ENCODE measurements at places on chromosomes 1 and 21.

GRCh38 chr1:185627761-185628501, 106.3 kb upstream of the HMCN1 start:
- no peak for DNase-seq

GRCh38 chr1:92482665-92483609, 3.8 kb downstream of the GFI1 start:
- DNase-seq: no peak

DNA sequence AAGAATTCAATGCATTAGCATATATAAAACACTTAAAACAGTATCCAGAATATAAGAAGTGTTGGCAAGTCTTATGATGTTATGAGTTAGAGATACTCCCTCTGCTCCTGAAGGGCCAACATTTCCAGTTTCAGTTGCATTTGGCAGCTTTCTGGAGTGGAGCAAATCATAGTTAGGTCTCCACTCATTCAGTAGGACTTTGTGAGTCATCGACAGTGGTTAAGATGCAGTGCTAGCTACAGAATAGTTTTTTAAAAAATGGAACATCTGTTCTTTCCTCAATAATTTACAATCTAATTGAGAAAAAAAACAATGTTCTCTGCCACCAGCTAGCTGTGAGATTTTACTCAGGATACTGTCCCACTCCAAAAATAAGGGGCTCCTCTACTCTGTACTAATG, 389.1 kb downstream of the HLX start:
- no peak for DNase-seq

GRCh38 chr1:205925736-205926135, 17.5 kb downstream of the SLC26A9 start:
- peak; percentile 61 for DNase-seq

DNA sequence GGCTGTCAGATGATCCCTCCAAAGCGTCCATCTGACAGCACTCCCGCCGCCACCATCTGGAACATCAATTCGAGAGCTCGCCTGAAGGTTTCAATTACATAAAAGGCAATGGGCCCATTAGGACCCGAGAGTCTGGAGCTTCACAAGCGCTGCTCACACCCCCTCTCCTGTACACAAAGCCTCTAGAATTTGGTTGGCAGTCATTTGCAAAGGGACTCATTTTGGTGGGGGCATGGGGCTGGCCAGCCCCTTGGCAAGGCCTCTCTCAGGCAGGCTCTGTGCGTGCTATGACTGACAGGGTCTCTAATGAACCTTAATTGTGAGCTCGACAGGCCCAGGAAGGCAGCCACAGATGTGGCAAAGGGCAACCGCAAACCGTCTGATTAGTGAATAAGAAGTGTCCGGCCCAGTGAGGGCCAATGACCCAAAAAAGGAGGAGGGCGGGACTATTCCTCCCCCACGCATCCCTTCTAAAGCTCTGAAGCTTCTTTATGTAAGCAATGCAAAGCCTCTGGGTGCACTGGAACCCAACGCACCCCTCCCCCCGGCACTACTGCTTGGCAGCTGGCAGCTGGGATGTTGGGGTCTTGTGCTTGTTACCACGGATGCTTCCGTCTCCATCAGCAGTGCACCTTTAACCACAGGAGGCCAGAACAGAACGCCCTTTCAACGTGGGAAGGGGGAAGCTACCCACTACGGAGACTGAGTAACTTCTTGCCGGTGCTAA, 79.4 kb downstream of the CAPZB start:
- DNase-seq: no peak

DNA sequence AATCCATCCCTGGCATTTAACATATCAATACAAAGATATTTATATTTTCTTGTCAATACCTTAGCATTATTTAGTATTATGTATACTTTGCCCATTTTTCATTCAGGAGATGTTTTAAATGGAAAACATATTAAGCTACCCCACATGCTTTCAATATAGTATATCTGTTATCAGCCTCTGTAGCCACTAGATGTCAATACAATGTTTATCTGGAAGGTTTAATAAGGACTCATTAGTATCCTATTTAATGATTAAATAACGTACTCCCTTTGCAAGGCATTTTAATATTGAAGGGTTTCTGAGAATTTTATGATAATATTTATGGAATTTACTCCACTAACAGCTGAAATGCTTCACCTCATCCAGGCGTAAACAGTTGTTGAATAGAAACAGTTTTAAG, 329.5 kb upstream of the ADGRL2 start:
- DNase-seq: no peak

DNA sequence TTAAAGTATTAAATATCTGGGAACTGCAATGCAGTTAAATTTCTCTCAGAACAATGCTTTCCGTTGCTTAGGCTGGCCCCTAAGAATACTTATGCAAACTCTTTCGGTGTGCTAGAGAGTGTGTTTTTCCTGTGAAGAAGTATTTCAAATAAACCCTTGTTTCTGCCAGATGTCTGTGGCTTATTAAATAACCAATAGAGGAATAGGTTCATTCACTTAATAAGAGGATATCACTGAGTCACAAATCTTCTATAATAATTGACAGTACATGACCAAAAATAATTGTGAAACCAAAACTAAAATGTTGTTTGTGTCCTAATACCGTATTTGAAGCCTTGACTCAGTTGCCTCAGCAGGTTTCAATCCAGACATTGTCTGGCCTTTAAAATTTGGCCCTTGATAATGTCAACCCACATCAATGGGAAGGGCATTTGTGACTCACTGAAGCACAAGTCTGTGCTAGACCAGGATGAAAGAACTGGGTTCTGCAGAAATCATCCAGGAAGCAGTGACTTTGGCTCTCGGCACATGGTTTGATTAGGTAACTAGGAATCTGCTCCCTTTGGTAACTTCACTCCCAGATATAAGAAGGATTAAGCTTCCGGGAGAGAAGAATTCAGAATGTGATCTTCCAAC, 104.2 kb upstream of the BARHL2 start:
- no peak for DNase-seq

GRCh38 chr1:93671099-93671621, 10.5 kb downstream of the BCAR3 start:
- DNase-seq: no peak

DNA sequence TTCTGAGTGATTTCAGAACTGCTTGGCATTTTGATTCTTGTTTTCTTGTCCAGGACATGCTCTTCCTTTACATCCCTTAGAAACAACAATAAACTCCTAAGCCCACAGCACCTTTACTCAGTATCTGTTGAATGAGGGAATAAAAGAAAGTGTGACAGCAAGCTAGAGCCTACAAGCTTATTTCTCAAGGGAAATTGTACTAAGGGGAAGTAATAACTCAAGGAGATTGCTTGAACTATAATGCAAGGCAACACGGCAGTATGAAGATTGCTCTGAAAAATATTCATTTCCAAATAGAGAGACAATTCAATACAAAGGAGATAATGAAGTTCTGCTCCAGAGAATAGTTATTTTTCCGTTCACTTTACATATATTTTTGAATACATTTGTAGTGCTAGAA, 6.5 kb downstream of the OR6P1 start:
- DNase-seq: no peak

DNA sequence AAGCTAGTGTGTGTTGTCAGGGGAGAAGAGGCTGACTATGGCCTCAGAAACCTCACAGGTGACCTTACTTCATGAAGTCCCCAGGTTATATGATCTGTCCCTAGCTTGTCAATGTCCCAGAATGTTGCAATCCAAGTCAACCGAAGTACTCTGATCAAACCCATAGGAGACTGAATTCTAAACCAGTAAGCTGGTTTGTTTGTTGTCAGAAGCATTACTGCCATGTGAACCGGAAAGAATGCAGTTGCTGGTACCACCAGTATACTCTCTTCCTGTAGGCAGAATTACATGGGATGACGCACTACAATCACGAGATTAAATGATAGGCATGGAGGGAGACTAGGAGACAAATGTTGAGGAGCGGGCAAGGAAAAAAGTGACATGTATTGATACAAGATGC, 26.1 kb upstream of the MAN1A2 start:
- DNase-seq: no peak

- DNase-seq: no peak
These were observed 2.5 kb upstream of the SAMD11 start for GRCh38 chr1:921011-921837.

- DNase-seq: no peak
These were observed 3.2 kb upstream of the OLFML2B start for GRCh38 chr1:162026881-162027280.

- DNase-seq: no peak
These were observed 1.2 kb upstream of the NUCKS1 start for GRCh38 chr1:205751036-205751651.

- no peak for DNase-seq
These were observed 192.3 kb downstream of the SLC45A1 start for GRCh38 chr1:8510041-8510823.

DNA sequence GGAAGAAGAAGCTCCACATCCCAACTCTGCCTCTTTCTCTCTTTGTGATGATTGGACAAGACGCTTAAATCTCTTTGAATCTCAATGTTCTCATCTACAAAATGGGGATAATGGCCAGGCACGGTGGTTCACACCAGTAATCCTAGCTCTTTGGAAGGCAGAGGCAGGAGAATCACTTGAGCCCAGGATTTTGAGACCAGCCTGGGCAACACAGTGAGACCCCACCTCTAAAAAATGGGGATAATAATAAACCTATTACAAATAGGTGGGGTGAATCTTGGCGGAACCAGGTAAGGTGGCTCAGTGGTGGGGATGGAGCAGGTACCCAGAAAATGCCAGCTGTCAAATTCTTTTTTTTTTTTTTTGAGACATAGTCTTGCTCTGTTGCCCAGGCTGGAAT, 29.4 kb upstream of the ARHGEF10L start:
- DNase-seq: no peak

DNA sequence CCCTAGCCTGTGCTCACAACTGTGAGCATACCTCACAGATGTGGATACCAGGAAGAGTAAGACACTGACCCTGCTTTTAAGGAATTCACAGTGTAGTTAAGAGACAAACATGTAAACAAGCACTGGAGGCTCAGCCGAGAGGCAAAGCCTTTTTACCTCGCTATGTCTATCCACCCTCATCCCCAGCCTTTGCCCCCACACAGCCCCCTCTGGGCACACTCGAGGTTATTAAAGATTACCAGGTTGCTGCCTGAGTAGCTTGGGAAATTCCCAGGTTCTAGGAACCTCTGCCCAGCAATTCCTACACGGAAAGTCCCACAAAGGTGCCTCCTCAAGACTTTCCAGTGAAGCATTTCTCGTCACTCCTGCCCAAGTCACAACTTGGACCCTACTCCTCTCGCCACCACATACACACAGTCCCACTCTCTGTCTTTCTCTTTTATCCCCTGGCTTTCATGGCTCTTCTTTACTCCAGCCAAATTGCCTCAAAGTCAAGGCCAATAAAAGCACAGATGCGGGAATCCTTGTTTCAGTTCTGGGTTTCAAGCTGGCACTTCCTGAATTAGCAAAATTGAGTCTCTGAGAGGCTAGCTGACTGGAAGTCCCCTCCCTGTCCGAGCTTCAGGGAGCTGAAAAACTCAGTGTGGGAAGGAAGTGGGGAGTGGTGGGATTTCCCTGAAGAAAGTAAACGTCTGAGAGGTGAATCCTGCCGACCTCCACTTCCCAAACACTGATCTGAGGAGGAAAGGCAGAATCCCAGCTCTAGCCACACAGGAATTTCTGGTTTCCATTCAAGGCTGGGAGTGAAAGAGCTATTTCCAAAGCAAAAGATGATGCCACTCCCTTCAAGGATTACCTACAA, 7.6 kb downstream of the DENND2D start:
- DNase-seq: no peak

DNA sequence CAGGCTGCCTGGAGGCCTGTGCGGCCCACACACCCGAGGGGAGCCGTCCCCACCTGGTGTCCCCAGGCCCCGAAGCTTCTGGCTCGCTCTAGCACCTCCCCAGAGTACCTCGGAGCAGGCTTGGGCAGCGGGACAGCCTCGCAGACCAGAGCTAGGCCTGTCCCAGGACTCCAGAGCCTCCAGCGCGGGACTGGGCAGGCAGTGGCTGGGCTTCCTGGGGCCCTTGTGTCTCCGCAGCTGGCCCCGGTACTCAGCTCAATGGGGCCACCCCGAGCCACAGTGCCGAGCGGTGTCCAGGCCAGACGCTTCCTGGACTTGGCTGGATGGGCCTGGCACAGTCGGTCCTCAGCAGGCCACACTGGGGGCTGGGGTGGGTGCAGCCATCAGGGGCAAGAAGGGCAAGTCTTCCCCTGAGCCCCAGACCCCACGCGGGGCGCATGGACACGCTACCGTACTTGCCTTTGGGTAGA, 4.9 kb downstream of the SCNN1D start:
- no peak for DNase-seq

- DNase-seq: no peak
These were observed 19.6 kb downstream of the KANK4 start for GRCh38 chr1:62299426-62300200.

DNA sequence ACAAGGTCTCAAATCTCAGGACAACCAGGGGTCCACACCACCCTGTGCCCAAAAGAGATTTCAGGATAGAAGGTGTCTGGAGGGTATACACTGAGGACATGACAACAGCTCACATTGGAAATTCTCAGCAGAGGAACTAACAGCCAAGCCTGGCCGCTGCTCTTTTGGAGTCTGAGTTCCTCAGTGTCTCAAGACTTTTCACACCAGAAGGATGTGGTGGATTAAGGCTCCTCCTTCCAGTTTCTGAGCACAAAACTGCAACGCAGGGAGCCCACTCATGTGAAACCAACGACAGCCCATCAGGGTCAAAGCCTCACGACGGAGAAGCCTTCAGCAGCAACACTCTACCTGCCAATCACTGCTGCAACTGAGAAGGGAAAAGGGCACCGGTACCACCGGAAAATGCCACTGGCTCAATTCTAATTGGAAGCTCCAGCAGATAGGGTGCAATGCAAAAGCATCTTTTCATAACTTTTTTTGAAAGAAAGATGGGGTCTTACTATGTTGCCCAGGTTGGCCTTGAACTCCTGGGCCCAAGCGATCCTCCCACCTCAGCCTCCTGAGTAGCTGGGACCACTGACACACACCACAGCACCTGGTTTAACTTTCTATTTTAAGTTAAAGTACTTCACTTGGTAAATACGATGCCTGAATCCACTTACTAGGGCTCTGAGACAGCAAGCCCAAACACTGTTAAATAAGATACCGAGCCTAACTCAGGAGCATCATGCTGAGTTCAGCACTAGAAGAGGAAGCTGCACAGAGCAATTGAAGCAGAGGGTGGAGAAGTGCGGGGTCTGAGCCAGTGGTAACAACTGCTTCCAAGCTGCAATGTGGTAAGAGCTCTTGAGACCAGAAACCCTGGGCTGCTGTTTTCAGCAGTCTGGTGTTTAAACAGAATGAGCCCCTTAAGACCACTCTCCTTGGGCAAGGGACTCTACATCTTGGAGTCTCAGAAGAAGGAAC, 7.8 kb downstream of the CAPZB start:
- DNase-seq: no peak

DNA sequence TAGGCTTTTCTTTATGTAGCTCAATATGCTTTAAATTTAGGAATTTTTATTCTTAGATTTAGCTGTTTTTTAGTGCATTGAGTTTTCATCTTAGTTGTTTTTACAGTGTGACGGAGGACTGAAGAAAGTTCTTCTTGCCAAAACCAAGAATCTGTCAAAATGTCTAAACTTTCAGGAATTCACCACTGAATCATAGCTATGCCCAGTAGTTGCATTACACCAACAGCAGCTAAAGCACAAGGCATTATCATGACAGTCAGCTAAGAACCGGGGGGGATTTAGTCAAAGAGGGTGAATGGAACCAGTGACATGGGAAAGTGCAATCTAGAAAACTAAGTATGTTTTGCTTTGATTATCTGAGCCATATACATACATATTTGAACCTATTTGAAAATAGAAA, 6.5 kb upstream of the C1orf146 start:
- no peak for DNase-seq
